ENCODE measurements at places on chromosomes 11 and 22.

DNA sequence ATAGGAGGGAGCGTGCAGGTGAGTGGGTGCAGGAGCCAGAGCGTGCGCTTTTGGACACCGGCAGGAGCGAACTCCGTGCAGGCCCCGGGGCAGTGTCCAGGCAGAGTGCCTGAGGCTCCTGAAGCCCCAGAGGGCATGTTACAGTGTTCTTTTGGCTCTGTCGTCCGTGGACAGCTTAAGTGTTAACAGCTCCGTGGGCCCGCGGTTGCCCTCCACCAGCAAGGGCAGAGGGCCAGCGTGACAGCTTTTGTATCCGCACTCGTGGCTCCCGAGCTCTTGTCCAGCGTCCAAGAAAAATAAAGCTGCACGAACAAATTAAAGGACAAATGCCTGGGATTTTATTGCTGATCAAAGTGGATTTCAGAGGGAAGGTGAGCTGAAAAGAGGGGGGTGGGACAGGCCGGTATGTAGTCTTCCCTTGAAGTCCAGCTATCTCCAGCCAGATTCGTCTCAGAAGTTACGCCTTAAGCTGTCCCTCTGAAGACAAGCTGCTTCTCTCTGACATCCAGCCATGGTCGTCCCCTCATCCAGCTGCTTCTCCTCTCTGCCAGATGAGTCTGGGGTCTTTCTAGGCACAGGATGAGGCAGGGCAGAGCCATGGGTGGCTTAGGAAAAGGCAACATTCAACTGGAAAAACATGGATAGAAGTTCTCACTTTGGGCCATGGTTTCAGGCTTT, 968 bp upstream of the TMEM109 start:
- no peak for DNase-seq

DNA sequence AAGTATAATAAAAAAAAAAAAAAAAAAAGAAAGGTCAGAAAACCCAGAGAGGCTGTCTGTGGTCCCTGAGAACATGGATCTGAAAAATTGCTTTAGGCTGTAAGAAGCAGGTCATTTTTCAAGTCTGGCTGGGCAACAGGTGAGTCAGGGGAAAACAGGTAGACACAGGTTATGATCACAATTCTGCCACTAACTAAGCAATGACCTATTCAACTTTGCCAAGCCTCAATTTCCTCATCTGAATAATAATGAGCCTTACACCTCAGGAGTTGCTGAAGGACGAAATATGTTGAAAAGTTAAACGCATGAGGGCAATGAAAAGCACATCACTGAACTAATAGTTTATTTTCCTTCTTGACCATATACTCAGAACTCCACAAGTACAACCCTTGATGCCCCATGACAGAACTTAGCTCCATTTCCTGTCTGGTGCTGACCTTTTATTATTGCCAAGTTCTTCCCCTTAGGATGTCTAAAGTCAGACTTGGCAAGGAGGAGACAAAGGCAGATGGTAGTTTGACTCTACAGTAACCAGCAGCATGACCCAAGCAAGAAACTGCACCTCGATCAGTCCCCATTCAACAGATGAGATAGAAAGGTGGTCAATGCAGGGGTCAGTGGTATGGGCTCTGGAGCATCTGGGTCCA, 93.6 kb downstream of the SYN3 start:
- no peak for DNase-seq

GRCh38 chr22:26979294-26979693, 321.9 kb downstream of the MIAT start:
- no peak for DNase-seq

DNA sequence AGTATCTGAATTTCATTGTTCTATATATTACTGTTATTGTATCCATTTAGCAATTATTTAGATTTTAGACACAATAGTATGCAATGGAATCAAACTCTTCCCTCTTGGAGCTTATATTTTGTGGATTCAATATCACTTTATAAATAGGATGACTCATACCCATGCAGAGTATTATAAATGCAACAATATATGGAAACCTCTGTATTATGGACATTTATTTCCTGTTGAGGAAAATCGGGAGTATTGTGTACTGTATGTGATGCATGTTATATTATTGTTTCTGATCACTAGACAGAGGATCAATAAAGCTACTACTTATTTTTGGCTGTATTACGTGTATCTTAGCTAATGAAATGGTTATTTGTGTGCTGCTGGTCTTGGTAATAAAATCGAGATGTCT, 770 bp downstream of the METTL15 start:
- no peak for DNase-seq
